ENCODE measurements at places on chromosomes 13 and 19.
A peak's percentile ranks its signal among the peaks of the same experiment; 100 is the strongest.

DNA sequence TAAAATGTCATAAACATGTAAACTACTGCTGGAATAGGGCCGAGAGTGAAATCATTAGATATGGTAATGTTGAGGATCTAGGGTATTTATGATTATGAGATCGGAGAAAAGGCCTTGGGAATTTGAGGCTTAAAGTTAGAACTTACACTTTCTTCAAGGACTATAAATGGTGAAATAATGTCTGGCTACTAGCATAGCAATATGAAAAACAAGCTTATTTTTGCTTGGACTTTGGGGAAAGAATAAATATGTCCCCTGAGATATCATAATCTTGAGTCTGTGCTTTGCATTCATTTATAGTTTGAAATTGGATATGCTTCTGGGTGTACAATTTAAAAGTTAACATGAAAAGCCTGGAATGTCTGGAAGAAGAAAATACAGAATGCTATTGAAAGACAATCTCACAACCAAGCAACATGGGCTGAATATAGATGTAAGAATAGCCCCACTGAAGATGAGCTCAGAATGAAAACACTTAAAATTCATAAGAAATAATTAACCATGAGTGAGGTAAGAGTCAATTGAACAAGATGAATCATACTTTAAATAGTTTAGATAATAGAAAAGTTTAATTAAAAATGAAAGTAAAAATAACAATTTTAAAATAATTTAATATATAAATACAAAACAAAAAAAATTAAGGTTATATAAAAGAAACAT is 1555.4 kb upstream of the MIR17HG start:
- DNase-seq: no peak

- DNase-seq: no peak
These were observed 26.3 kb upstream of the DCLK1 start for GRCh38 chr13:36157480-36157879.

GRCh38 chr13:39982745-39983144 is 327.3 kb downstream of the COG6 start:
- no peak for DNase-seq

DNA sequence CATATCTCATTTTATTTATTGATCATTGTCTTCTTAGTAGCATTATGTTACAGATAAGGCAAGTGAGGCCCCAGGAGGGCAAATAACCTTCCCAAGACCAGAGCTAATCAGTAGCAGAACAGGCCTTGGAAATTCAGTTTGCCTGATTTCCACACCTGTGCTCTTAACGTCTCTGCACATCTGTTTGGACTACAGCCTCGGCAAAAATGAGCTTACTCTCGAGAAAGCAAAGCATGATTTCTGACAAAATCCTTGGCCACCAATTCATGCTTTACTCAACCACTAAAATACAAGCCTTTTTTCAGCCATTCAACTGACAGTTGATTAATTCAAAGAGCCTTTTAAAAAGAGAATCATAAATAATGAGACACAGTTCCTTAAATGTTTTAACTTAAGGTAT is 309.3 kb upstream of the HTR2A start:
- no peak for DNase-seq

DNA sequence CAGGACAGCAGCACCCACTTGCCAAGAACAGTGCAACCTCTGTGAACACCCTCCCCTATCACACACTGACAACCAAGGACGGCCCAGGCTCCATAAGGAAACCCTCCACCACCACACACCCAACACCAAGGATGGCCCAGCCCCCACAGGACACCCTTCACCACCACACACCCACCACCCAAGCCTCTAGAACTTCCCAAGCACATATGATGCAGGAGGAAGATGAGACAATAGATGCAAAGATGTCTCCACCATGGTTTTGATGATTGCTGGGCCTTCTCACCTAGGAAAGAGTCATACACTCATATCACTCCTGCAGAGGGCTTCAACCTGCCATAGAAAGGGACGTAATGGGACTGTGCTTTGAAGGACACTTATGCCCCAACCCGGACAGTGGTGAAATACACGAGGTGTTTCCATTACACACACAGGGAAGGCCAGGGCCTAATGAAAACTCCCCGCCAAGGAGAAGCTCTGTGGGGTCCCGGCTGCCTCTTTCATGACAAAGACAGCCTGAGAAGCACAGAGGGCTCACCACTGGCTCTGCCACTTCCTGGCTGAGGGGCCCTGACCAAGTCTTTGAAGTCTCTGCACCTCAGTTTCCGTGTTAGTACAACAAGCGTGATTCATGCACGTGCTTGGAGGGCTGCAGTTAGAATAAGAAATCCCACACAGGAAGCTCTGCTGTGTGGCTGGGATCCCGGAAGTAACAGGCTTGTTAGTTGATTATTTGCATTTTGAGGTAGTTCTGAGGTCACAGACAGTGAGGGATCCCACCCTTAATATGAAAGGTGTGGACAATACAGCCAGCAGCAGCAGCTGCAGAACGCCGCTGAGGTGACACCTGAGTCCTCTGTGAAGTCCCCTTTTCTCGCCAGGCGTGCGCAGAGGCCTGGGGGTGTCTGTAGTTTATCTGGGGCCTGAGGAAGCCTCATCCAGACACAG is 61.9 kb upstream of the ATP12A start:
- DNase-seq: peak; percentile 29

DNA sequence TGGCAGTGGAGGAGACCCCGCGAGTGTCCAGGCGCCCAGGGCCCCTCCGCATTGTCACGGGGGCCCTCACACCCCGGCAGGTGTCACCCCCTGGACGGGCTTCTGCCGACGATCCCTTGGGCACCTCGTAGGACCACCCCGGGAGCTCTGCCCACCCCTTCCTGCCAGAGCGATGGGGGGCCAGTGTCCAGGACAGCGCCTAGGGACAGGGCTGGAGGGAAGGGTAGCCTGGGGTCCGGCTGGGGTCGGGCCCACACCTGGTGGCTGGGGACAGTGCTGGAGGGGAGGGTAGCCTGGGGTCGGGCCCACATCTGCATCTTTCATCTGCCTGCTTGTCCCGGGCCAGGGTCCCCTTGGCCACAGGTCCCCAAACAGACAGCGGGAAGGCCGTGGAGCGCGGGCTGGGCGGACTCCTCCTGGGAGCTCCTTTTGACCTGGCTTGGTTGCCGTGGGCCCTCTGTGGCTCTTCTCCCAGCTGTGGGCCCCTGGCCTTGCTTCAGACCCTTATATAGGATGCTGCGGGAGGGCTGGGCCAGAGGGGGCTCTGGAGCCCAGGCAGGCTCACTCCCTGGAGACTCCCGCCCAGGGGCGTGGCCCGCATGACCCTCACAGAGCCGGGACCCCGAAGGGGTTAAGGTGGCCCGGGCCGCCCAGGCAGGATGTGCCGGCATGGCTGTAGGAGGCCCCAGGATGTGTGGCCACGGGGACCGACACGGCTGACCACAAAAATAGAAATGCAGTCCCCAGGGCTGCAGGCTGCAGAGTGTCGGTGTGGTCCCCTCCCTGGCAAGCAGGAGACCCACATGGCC is 74.1 kb upstream of the MCF2L start:
- DNase-seq: no peak

- no peak for DNase-seq
These were observed 87.0 kb upstream of the TM9SF2 start for GRCh38 chr13:99414048-99414995.

DNA sequence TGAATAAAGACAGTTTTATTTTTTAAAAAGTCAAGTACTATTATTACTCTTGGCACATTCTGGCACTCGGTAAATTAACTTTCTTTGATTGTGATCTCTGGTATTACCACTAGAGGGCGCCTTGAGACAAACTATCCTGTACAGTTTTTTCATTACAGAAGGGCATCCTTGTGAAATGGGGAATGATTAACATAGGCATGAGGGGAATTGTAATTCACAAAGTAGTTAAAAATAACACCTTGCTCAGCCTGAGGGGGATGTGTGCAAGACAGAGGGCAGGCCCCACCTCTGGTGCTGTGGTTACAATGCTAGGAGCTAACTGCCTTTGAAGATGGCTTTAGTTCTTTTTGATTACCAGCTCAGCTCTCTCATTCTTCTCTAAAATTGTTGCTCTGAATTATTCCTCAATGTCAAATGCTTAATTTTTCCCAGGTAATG is 24.2 kb upstream of the C1QTNF9B start:
- DNase-seq: no peak

GRCh38 chr13:62371737-62372136 is 956.1 kb upstream of the PCDH20 start:
- no peak for DNase-seq

- no peak for DNase-seq
These were observed 256.9 kb downstream of the SPRY2 start for GRCh38 chr13:80083853-80084676.

- no peak for DNase-seq
These were observed 802 bp upstream of the FREM2 start for GRCh38 chr13:38685974-38686576.

- DNase-seq: no peak
These were observed 172.4 kb downstream of the SLC7A1 start for GRCh38 chr13:29423050-29423449.

GRCh38 chr13:114034481-114034891 is 60.6 kb upstream of the C13orf46 start:
- DNase-seq: no peak

DNA sequence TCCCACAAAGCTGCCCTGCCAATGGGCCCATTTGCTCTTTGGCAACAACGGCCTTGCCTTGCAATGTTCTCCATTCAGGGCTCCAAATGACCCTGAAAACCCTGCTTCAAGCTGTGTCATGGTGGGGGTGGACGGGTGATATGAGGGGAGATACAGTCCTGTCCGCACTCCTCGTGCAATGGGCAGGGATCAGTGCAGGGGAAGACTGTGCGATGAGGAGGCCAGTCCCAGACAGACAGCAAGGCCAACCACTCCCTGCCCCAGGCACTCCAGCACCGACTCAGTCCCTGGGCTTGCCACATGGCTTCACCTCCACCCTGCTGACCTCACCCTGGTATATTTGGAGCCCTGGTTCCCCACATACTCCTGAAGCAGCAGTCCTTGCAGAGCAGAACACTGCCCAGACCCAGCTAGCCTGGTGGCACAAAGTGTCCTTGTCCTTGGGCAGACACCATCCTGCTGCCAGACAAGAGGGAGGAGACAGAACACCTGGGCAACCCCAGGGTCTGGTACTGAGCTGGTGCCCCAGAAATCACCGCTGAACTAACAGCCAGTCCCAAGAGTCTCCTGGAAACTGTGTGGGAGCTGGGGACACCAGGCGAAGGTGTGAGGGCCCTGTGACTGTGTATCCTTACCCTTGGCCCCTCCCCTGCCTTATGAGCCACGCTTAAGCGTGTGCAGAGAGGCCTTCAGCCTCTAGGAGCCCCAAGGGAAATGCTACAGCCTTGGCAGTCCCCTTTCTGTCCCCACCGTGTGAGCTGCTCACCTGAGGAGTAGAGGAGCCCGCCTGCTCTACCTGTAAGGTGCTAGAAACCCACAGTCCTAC is 9.1 kb upstream of the SLC35E1 start:
- DNase-seq: no peak

GRCh38 chr19:10430505-10431253 is 10.3 kb downstream of the PDE4A start:
- no peak for DNase-seq

DNA sequence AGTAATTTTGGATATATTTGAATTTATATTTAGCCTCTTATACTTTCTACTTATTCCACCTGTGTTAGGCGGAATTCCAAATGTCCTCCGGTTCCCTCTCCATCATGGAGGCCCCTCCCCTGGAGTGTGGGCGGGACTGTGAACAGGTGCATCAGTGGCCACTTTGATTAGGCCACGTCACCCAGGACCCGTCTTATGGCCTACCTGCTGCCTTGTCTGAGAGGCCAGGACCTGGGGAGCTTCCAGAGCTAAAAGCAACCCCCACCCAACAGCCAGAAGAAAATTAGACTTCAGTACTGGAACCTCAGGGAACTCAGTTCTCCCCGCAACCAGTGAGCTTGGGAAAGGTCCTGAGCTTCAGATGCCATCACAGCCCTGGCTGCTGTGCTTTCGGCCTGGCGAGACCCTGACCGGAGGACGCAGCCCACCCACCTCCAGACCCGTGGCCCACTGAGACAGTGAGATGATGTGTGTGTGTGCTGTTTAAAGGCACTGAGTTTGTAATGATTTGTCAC is 200.2 kb upstream of the SOX1 start:
- DNase-seq: no peak

DNA sequence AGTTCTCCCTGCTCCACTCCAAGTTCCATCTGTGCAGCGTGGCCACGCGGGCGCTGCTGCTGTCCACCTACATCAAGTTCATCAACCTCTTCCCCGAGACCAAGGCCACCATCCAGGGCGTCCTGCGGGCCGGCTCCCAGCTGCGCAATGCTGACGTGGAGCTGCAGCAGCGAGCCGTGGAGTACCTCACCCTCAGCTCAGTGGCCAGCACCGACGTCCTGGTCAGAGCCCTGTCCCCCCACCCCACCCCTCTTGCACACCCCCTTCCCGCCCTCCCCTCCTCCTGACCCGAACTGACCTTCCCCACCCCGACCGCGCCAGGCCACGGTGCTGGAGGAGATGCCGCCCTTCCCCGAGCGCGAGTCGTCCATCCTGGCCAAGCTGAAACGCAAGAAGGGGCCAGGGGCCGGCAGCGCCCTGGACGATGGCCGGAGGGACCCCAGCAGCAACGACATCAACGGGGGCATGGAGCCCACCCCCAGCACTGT is 11.6 kb downstream of the FUZ start:
- DNase-seq: no peak

DNA sequence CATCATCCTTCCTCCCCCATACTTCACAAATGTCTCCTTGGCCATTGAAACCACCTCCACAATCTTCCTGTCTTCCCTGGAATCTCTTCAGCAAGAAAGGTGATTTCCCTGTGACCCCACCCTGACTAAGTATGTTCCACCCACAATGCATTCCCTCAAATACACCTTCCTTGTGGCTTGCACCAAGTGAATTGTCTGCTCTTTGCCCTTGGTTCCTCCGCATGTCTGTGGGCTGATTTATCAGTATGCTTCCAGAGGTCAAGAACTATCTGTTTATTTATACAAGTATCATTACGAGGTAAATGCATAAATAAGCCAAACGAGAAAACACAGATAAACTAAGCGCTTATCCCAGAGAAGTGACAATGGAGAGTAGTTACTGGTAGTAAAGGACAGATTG is 45.4 kb upstream of the POMP start:
- DNase-seq: no peak
